ENCODE measurements at places on chromosomes 2 and 18.

DNA sequence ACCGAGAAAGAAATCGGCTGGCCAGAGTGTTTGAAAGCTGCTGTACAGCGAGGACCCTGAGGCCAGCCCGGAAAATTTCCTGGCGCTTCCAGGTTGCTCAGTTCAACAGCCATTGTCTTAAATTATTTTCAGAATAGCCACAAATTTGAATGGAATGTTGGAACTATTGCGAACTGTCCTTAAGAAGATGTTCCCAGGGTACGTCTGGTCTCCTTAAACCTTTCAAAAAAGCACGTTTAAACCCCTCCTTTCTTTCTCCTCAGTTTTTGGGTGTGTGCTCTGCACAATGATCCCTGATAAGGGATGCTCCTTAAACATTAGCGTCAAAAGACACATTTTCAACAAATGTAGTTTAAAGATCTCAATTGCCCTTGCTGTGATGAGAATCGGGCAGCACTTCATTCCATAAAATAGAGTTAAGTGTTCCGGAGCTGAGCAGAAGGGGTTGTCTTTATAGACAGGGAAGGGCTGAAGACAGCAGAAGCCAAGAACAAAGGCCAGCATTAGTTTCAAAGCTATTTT lies 14.5 kb upstream of the LPIN2 start:
- no peak for DNase-seq

DNA sequence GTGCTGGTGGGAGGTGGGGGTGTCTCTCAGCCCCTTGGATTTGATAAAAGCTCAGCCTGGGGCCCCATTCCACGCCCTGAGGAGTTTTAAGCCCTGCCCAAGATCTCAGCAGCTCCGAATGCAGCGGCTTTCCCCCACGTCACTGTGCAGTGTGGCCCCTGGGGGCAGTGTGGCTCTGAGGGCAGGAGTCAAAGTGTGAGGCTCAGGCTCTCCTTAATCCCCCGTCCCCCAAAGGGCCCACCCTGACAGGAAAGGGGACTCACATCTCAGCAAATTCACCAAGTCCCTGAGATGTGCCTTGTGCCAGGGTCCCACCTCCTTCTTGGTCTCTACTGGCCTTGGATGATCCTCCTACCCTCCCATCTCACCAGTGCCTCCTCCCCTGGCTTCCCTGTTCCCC lies 25.2 kb downstream of the NPPC start:
- no peak for DNase-seq

- DNase-seq = no peak
Observed at GRCh38 chr2:215658635-215659305, 222.9 kb upstream of the FN1 start.

GRCh38 chr2:230582851-230583283 lies 129.8 kb upstream of the CAB39 start:
- no peak for DNase-seq

DNA sequence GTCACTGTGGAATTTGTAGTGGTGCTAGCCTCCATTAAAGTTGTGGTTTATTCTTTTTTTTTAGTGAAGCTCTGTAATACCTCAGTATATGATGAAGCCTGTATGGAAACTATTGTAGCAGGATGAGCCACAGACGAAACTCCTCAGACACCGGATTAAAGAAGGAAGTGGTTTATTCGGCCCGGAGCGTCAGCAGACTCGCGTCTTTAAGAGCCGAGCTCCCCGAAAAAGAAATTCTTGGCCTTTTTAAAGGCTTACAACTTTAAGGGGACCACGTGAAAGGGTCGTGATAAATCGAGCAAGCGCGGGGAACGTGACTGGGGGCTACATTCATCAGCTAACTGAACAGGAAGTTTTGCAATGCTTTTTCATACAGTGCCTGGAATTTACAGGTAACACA lies 8.1 kb upstream of the CCL20 start:
- DNase-seq = no peak
